Foreskin keratinocyte (primary cell): ENCODE measurements at places on chromosomes 1 and 21.

DNA sequence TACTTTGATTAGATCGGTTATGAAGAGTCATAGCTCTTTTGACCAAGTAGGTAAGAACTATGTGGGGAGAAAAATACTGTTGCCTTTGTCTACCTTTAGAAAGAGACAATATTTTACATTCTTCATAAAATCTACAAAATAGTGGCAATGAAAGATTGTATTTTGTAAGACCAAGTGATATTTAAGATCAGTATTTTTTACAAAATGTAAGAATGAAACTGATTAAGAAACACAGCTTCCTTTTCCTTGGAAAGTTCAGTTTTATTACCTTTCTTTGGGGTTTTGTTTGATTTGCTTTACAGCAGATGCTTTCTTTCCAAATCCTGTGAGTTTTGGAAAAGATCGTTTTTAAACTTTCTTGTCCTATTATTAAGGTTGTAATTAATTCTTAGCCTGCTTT lies 69.8 kb downstream of the SLC35A3 start:
- no peak for DNase-seq

DNA sequence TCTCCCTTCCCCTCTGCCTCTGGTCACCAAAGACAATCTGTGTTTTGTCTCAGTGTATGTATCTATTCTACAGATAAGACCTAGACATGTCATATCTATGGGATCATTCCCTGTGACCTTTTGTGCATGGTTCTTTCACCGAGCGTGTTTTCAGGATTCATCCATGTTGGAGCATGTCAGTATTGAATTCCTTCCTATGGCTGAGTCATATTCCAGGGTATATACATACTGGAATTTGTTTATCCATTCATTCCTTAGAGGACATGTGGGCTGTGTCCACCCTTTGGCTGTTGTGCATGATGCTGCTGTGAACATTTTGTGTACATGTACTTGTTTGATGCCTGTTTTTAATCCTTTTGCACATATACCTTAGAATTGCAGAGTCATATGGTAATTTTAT lies 69.9 kb downstream of the NFASC start:
- peak; percentile 81 for DNase-seq

DNA sequence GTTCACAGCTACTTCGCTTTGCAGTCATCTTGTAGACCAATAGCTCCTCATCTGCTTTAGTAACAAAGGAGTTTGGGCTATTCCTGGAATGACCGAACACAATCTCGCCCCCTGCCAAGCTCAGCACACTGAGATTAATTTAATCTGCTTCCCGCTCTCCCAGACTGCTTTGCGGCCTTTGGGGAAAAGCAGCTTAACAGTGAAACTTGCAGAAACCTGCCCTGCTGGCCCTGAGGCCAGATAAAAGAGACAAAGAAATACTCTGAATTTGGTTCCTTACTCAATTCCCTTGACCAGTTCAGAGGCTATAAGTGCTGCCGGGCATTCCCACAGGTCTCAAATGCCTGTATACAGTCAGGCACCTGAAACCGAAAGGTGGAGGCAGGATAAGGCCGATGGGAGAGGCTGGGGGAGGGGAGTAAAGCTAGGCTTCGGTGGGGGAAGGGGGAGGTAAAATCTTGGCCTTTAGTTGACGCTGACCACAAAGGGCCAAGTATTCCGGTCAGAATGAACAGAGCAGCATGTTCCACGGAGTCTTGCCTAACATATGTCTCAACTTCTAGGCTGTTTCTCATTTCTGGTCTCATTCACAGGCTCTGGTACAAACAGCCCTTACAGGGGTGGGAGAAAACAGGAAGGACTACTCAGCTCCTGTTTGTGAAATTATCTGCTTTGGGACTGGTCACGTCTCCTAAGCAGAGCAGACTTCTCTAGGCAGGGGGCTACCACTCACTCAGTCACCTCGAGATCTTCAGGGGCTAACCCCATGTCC lies 17.7 kb upstream of the A3GALT2 start:
- DNase-seq, result no peak

- DNase-seq, result peak; percentile 62
Measured at GRCh38 chr1:152917794-152918193, 9.4 kb downstream of the IVL start.

DNA sequence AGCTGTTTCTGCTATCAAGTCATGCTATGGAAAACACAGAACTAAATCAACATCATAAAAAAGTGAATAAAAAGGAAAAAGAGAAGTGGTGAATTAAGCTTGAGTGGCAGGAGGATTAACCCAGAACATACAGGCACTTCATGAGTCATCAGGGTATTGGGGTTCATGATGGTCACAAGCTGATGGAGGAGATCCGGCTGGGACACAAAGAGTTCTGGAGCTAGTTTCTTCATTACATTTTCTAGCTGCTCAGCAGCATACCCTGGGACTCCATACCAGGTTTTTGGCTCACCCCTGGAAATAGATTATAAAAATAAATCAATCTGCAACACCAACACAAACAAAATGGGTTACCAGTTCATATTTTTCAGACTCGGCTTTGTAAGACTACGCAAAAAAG lies 42.5 kb upstream of the SYT2 start:
- DNase-seq, result no peak

GRCh38 chr1:234199476-234200127 lies 173.7 kb upstream of the COA6 start:
- DNase-seq, result no peak

GRCh38 chr1:43789604-43790550 lies 82.5 kb downstream of the ST3GAL3 start:
- no peak for DNase-seq

DNA sequence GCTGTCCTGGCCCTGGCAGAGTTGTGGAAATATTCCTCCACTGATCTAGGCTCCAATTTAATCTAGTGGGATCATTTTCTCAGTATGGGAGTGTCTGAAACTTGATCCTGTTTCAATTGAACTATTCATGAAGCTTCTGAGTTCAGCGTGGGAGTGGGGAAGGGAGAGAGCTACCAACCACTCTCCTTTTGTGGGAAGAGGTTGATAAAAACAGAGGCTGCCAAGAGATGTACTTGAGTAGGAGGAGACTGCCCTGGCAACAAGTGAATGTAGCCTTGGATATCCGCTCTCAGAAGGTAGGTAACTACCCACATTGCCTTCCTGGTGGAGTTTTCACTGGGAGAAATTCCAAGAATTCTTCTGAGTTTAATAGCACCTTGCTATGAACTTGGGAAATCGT lies at the start of gene CTXND2:
CTXND2 (plus strand) TSS at position 119 of the 400 bp plus-strand sequence. CDS start 25,179 bp downstream, outside the sequence.
- no peak for DNase-seq

GRCh38 chr1:69175053-69175452 lies 392.7 kb upstream of the LRRC7 start:
- DNase-seq, result no peak

DNA sequence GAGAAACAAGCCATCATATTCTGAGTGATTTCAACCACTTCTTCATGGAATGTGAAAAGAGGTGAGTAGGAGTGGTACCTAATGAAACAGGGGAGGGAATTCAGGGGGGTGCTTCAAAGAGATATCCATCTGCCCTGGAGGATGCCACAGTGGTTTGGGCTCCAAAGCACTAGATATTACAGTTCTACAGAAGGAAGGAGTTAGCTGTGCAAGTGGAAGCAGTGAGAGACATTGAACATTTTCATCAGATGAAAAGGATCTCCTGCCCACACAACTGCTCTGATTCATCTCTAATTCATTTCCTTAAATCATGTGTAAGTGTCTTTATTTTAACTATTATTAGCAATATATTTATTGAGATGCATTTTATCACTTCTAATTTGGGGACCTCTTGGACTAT lies 2.8 kb upstream of the RGS5 start:
- DNase-seq, result no peak
